ENCODE measurements at places on chromosomes 2 and 18.

GRCh38 chr2:12045864-12046291, 299.4 kb downstream of the LPIN1 start:
- no peak for DNase-seq

GRCh38 chr18:2960983-2961696, 51.8 kb downstream of the LPIN2 start:
- DNase-seq: no peak

GRCh38 chr2:200649724-200650123, 63.9 kb downstream of the AOX1 start:
- DNase-seq: no peak

GRCh38 chr2:37644191-37644590, 27.3 kb downstream of the CDC42EP3 start:
- no peak for DNase-seq

DNA sequence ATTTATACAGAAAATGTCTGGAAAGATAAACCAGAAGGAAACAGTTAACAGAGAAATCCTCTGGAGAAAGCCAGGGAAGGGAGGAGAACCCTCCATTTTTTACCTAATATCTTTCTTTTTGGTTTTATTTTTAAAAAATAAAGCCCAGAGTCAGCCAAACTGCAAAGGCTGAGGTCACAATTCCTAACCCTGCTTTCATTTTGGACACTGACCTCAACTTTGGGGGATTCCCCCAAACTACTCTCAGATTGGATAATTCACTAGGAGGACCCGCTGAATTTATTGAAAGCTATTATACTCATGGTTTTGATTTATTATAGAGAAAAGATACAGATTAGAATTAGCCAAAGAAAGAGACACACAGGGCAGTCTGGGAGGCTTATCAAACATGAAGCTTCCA, 93.3 kb upstream of the SP3 start:
- no peak for DNase-seq

GRCh38 chr2:36058953-36059352, 296.6 kb upstream of the CRIM1 start:
- DNase-seq: no peak

DNA sequence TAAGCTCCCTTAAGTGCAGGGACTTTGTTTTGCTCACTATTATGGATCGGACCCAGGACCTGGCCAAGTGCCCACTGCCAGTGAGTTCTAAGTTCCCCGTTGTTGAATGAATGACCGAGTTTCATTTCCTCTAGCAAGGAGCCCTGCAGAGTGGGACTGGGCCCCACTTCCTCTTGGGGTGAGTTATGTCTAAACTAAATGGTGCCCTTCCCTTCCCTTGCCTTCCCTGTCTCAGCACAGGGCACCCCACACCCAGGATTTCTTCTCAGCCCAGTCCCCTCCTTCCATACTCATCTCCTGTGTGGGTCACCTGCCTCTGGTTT, 195.3 kb upstream of the HS6ST1 start:
- peak; percentile 75 for DNase-seq

DNA sequence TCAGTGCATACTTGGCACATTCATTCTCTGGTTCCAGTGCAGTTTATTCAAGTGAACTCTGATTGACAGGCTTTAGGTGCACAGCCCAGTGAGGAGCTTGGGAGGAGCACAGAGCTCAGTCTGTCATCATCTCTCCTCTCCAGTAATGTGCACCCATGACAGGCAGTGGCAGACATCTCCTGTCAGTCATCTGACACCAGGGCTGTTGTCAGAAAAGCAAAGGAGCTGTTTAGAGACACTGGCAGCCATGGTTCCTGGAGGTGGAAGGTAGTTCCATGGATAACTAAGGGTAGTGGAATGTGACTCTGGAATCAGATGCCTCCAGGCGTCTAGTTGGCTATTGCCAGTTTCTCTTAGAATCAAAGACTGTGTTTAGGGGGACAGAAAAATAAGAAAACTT, 308.8 kb downstream of the DCDC2C start:
- no peak for DNase-seq

DNA sequence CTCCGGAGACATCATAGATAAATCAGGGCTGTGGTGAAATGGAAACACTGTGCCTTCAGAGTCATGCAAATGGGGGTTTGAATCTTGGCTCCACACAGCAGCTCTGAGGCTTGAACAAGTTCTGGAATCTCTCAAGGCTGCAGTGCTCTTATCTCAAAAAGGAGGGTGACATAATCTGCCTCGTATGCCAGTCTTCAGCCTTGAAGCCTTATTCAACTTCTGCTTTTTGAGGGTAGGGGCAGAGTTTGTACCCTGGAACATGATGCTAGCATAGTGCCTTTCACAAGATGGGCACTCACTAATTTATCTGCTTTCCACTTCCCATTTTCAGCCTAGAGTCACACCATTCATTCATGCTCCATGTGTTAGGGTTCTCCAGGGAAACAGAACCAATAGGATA, 42.3 kb downstream of the GATA6 start:
- DNase-seq: peak; percentile 8

DNA sequence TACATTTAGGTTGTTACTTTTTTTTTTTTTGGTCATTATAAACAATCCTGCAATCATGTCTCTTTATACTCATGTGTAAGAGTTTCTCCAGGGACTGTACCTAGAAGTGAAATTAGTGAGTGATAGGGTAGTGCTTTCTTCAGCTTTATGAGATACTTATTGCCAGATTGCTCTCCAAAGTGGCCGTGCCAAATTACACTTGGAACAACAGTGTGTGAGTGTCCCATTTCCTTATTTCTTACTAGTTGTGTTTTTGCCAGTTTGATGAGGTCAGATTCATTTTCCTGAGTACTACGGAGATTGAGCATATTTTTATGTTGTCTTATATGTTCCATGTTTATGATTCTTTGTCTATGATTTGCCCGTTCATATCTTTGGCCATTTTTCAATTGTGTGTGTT, 39.2 kb downstream of the GALNT1 start:
- peak; percentile 48 for DNase-seq

DNA sequence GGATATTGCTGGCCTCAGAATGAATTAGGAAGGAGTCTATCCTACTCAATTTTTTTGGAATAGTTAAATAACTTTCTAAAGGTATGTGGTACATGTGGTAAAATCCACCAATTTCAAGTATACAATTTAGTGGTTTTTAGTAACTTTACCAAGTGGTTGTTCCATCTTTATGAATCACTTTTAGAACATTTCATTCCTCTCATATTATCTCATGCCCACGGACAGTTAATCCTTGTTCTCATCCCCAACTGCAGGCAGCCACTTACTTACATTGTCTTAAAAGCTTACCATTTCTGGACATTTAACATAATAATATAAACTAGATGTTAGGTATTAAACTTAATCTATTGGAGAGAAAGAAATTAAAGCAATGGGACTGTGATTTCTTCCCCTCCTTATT, 146.3 kb upstream of the ZC3H15 start:
- DNase-seq: no peak
